ENCODE measurements at places on chromosomes 7 and 10.

- peak; percentile 97 for DNase-seq
These were observed 179.2 kb downstream of the ST7 start for GRCh38 chr7:117132321-117133120.

DNA sequence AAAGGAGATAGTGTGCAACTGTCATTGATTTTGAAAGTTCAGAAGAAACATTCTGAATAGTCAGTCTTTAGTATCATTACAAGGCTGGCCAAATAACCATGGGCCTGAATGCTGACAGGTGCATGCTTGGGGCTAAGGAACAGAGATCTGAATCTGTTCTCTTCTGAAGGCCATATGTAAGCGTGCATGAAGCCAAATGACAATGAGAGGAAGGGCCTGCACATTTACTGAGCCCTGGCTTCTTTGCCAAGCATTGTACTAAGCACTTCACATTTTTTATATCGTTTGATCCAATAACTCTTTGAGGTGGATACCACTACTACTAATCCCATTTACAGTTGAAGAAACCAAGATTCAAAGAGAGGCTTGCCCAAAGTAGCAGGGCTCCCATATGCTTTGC lies 22.5 kb upstream of the TIAL1 start:
- peak; percentile 11 for DNase-seq

DNA sequence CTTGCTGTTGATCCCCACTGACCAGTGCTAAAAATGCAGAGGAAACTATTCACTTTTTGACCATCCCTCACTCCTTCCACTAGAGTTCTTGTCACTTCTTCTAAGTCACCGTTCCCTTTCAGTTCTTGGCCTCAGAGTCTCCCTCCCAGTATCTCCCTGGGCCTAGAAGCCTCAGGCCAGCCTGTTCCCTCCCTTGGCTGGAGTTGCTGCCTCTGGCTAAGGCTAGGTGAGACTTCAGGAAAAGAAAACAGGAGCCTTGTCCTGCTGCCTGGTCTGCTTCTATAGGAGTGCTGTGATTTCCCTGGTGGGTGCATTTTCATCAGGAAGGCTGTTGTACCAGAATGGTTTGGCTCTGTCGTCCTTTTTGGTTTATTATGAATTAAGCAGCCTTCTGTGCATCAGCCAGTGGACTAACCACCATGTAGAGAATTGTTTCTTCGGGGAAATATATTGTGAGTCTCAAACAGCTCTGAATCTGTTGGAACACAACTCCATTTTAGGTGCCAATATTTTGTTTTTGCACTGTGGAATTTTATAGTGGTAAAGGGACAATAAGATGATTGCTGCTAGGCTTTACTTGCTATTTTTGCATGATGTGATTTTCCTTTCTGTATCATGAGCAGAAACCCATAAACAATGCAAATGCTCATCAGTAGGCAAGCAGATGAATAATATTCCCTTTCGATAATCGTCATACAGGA lies 233.4 kb upstream of the FZD1 start:
- DNase-seq: no peak

- DNase-seq: peak; percentile 44
These were observed 250.9 kb upstream of the TMEM72 start for GRCh38 chr10:44660271-44660670.

All from cardiac fibroblast (primary cell).